ENCODE measurements at places on chromosomes 6 and 20.
A peak's percentile ranks its signal among the peaks of the same experiment; 100 is the strongest.

- DNase-seq, result no peak
Measured at GRCh38 chr20:4656491-4656890, 65.2 kb upstream of the PRND start.

DNA sequence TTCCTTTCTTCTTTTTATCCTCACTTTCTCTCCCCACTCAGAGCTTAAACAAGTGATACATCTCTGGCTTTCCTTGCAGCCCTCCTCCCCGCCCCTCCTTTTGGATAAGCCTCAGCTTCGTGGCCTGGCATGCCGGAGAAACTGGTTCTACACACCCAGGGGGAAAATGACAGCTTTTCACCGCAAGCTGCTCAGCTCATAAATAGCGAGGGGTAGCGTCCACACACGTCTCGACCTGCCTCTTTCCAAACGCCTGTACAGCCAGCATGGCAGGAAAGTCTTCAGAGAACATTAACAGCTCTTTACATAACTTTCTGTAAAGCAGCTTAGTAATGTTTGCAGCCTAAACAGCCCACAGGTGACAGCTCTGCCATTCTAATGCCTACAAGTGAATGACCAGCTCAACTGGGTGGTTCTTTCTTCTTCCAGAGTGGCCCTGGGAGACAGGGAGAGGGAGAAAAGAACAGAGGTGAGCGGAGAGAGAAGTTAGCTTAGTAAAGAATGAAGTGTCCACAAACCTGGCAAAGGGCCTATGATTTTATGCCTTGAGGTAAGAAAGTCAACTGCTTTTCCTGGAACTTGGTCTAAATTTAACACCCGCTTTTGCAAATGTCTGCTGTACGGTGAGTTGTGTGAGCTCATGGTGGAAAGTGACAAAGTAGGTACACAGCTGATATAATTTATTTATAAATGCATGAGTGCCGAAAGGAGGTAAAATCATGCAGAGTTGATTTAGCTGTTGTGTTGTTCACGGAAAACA lies 251.5 kb downstream of the TFAP2A start:
- DNase-seq, result no peak

- DNase-seq, result no peak
Measured at GRCh38 chr20:44004306-44004915, 89.8 kb downstream of the TOX2 start.

DNA sequence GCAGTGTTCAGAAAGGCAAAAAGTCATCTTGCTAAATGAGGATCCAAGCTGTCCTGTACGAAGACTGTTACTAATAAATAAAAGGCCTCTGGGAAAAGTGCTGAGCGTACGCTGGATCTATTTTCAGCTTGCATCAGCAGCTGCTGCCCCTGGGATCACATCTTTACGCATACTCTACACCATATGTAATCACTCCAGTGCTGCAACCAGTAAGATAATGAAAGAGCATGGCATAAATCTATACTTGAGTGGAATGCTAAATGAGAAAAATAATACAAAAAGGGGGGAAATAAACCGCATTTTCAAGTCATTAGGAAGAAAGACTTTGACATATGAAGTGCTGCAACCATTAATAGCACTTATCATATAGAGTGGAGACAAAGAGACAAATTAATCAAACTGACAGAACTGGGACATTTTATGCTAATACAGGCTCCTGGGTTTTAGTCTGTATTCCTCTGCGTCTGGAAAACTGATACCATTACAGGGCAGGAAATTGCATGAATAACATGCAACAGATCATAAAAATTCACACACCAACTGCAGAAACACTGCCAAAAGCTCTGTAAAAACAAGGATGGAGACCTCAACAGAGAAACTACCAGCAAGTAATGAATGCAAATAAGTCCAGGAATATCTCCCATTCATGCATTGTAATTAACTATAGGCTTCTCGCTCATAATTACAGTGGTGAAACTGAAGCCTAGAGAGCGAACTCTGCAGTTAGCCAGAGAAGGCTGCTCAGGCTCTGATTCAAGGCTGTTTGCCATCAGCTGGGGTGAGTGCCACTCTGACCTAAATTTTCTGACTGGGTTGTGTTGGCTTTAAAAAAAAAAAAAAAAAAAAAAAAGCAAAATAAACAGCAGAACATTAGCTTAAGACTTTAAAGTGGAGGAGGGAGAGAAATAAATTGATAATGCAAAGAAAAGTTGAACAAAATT lies 83.8 kb downstream of the GJA10 start:
- no peak for DNase-seq

DNA sequence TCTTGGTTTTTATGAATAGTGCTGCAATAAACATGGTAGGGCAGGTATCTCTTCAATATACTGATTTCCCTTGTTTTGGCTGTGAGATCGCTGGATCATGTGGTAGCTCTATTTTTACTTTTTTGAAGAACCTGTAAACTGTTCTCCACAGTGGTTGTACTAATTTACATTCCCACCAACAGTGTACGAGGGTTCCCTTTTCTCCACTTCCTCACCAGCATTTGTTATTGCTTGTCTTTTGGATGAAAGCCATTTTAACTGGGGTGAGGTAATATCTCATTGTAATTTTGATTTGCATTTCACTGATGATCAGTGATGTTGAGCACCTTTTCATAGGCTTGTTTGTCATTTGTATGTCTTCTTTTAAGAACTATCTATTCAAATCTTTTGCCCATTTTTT lies 8.0 kb upstream of the ARG1 start:
- DNase-seq, result no peak

GRCh38 chr6:90753820-90754643 lies 167.2 kb upstream of the MAP3K7 start:
- no peak for DNase-seq

DNA sequence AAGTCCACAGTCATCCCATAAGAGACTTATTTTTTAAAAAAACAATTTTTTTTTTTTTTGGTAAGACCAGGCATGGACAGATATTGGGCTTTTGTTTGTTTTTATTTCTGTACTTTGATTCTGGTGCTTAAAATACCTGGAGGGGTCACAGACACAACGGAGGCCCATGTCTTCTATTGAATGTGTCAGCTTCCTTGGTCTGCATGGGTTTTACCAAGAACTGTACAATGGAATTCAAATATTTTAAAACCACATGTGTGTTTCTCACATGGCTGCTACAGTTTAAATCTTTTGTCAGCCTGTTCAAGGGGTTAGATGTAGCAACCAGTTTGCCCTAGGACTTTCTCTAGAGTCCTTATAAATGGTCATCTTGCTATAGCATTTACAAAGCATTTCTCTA lies 139.8 kb downstream of the SOX4 start:
- no peak for DNase-seq

GRCh38 chr20:19769507-19769906 lies 11.4 kb downstream of the RIN2 start:
- DNase-seq, result no peak

DNA sequence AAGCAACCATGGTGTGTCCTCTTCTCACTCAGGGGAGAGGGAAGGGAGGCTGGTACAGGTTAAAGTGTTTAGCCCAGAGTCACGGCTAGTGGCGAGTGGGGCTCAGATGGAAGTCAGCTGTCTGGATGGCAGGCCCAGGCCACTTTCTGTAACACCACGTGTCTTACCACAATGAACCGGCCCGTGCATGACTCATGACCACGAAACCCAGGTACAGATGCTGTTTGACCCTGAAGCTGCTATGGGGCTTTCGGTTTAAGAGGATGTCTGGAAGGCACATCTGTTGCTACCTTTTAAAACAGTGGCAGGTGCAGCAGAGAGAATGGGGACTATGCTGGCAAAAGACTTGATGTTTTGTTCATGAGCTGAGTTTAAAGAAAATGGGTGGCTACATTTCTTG lies 36.5 kb upstream of the MPC1 start:
- no peak for DNase-seq

DNA sequence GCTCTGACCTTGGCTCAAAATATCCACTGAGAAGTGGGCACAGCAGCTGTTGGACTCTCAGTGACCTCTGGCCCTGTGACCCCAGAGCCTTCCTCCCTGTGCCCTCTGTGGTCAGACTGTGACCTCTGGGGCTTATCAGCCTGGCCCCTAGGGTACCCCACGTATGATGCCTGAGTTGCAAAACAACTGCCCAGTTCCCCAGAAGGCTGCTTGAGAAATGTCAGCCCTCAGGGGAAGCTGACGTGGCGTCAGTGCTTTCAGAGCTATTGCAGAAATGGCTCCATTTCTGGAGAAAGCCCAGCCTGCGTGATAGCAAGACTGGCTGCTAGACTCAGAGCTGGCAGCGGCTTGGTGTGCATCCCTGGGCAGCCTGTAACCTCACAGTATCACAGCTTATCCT lies 31.5 kb upstream of the TGM2 start:
- DNase-seq, result peak; percentile 8

GRCh38 chr6:111770263-111771093 lies 102.8 kb downstream of the FYN start:
- no peak for DNase-seq

GRCh38 chr6:28393912-28394662 lies 5.5 kb downstream of the ZSCAN12 start:
- no peak for DNase-seq

DNA sequence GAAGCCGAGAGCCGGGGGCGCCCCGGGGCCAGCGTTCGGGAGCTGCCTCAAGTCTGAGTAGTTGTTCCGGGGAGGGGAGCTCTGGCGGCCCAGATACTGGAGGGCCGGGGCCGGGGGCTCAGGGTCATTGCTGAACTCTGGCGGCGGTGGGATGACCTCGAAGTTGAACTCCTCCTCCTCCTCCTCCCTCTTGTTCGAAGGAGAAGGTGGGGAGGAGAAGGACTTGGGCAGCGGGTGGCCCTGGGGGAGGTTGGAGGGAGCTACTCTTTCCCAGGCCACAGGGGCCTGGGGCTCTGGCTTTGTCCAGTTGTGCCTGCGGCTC lies 37.7 kb downstream of the C6orf132 start:
- no peak for DNase-seq

- DNase-seq, result no peak
Measured at GRCh38 chr6:169780571-169781091, 29.2 kb downstream of the ERMARD start.

GRCh38 chr20:45047581-45048119 lies 53.3 kb downstream of the KCNS1 start:
- DNase-seq, result no peak

DNA sequence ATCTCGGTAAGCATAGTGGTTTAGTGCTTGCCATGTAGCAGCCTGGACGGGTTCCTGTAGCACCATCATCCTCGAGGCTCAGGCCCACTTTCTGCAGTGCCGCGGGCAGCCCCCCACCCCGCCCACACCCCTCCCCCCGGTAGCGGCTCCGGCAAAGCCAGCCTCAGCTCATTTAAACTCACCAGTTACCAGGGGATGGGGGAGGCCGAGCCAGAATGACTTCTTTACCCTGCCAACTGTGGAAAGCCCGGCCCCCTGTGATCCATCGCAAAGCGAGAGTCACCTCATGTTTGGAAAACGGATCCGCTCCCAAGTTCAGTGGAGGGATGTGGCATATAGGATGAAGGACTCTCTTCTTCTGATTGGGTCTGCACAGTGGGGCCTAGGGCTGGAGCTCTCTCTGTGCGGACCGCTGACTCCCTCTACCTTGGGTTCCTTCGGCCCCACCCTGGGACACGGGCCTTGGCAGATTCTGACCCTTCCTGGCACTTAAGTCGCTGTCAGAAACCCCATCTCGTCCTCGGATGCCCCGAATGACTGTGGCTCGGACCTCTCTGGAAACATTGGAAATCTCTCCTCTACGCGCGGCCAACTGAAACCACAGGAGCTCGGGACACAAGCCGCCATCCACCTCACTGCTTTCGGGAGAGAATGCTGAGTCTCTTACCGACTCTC lies 337.8 kb upstream of the DEFB115 start:
- DNase-seq, result no peak

- DNase-seq, result peak; percentile 29
Measured at GRCh38 chr6:139611327-139612134, 237.1 kb upstream of the CITED2 start.

DNA sequence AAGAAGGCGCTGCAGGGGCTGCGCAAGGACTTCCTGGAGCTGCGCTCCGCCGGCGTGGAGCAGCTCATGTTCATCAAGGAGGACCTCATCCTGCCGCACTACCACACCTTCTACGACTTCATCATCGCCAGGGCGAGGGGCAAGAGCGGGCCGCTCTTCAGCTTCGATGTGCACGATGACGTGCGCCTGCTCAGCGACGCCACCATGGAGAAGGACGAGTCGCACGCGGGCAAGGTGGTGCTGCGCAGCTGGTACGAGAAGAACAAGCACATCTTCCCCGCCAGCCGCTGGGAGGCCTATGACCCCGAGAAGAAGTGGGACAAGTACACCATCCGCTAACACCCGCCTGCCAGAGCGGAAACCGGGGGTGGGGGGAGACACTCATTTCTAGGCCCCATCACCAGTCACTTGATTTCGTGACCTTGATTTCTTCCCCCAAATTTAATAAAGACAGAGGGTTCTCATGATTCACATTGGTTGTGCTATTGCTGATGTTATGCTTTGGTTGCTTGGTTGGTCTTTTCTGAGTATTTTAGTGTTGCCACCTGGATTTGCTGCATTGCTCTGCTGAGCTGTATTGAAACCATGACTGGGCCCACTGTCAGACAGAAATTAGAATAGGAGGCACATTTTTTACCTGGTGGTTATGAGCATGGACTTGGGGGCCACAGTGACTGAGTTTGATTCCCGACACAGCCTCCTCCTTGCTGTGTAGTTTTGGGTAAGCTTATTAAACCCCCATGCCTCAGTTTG lies 1.5 kb downstream of the FAM50B start:
- no peak for DNase-seq

GRCh38 chr6:135158397-135158796 lies 22.7 kb upstream of the MYB start:
- no peak for DNase-seq

DNA sequence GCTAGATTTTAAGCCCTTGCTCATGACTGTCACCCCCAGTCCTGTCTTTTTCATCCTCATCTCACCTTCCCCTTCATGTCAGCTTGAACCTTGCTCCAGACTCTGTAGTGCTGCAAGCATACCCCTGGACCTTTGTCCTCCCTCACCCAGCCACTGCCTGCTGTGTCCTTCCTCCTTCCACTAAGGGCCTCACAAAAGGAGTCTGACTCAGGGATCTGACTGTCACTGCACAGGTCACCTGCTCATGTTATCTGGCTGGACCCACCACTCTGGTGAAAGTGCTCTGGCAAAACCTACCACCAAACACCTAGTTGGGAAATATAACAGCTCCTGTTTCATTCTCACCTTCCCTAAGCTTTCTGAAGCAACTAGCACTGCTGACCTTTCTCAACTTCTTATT lies 151.4 kb downstream of the INSM1 start:
- DNase-seq, result no peak

- DNase-seq, result no peak
Measured at GRCh38 chr6:142851601-142852000, 93.4 kb downstream of the HIVEP2 start.
